Stomach (tissue), 19 donors: ENCODE measurements at places on chromosomes 1 and 21. TPM values are rescaled to one million over a fixed set of nuclear protein-coding genes. Genes with fewer than 3 reads are reported as not detected.

LCE1C gene
- not detected for polyA plus RNA-seq

ARHGAP30 gene
- 5.5 TPM for polyA plus RNA-seq

CR1 gene
- 0.44 TPM for polyA plus RNA-seq

TSPAN2 gene
- polyA plus RNA-seq, result 7.0 TPM

ARMH1 gene
- 4.4 TPM for polyA plus RNA-seq

USP25 gene
- 8.2 TPM for polyA plus RNA-seq

C1orf210 gene
- 7.7 TPM for polyA plus RNA-seq

PLEKHA6 gene
- polyA plus RNA-seq, result 37.5 TPM
